Activated naive CD4-positive, alpha-beta T cell treated with anti-CD3 and anti-CD28 coated beads for 36 hours (primary cell): ENCODE measurements at places on chromosomes 2 and 18.

GRCh38 chr2:160022162-160022561 lies 40.3 kb downstream of the PLA2R1 start:
- no peak for DNase-seq

GRCh38 chr18:24136967-24137373 lies 1.9 kb upstream of the CABYR start:
- DNase-seq: no peak

- DNase-seq: no peak
These were observed 52.0 kb upstream of the UBXN4 start for GRCh38 chr2:135689679-135690078.

GRCh38 chr2:1900732-1901131 lies 156.4 kb upstream of the PXDN start:
- no peak for DNase-seq

DNA sequence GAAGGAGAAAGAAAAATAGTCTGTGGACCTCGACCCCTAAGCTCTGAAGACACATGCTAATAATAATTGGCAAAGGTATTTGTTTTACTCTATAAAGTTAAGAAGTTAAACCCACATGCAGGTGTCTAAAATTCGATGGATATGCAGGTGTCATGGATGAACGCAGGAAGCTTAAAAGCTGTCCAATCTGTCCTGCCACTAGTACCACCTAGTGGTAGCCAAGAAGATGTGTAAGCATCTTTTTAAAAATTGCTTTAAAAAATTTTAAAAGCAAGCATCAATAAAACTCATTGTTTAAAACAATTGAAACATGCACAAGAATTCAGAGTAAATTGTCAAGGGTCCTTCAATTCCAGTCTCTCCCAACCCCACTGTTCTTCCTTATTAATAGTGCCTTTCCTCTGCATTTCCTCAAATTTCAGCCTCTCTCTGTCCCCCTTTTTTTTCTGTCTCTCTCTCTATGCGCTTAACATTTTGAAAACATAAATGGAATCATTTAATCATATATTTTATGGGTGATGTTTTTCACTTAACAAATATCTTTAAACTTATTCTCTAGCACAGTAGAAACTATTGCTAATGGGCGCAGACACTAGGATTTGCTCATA lies 30.6 kb upstream of the PPP3R1 start:
- peak; percentile 18 for DNase-seq

- DNase-seq: no peak
These were observed 308.8 kb upstream of the LYPD1 start for GRCh38 chr2:132978840-132979239.

DNA sequence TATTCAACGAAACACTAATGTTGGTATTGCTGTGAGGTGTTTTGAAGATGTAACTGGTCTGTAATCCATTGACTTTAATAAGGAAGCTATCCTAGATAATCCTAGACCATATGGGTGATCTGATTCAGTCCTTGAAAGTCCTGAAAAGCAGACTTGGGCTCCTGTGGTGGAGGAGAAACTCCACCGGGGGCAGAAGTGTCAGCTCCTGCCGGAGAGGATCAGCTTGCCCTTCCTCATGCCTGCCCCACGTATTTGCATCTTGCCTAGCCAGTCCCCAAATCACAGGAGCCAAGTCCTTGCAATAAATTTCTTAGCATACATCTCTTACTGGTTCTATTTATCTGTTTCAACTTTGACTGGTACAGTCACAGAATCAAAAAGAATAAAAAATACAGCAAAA lies 144.2 kb upstream of the DLGAP1 start:
- no peak for DNase-seq

DNA sequence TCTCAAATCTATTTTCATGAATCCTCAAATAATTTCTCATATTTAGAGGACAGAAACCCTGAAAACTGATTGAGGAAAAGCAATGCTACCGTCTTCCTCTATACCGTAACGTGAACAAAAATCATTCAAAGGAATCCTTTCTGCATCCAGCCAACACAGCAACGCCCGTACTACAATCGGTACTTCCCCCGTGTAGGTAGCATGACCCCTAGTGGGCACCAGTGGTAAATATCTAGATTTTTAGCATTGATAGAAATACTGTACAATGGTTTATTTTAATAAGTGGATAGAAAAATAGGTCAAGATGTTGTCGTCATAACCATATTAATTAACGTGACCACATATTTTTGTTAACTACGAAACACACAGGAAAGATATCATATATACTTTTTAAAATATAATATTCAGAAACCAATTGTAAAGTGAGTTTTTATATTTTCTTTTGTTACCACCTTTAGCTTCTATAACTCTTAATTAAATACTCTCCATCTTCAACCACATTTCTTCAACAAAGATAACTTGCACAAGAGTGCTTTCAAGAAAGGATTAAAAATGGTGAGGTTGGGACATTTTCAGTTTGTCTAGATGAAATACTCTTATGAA lies 194.1 kb downstream of the SS18 start:
- DNase-seq: peak; percentile 49

DNA sequence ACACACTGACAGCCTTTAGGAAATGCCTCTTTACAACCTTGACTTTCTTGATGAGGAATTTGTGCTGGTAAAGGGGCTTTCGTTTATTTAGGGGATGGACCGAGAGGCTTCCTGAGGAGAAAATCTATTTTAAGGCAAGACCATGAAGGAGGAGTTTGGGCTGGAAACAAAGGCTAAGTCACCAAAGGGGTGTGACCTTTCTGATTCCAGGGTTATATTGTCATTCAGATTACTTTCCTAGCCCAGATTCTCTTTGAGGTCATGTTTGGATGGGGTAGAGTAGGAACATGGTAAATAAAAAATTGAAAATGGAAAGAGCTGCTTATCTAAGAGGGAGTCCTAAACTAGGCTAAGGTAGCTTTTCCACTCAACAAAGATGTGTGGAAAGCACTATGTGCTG lies 77.1 kb upstream of the UGP2 start:
- no peak for DNase-seq

- peak; percentile 76 for DNase-seq
These were observed 20.1 kb downstream of the ARID5A start for GRCh38 chr2:96556441-96557330.

DNA sequence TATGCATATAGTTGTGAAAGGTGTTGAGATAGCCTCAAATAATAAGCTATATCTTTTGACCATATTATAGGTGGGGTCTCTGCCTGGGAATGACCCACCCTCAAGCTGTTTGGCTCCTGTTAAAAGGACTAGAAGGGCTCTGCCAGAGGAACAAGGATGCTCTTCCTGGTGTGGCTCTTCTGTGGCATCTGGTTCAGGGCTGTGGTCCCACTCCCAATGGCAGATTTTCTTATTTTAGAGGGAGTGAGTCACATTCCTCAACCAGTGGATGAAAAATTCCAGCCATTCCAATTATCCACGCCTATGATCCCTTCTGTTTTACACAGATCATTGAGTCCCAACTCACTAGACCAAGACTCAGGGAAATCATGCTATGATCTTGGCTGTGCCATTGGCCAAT lies 119.9 kb downstream of the PARD3B start:
- no peak for DNase-seq

DNA sequence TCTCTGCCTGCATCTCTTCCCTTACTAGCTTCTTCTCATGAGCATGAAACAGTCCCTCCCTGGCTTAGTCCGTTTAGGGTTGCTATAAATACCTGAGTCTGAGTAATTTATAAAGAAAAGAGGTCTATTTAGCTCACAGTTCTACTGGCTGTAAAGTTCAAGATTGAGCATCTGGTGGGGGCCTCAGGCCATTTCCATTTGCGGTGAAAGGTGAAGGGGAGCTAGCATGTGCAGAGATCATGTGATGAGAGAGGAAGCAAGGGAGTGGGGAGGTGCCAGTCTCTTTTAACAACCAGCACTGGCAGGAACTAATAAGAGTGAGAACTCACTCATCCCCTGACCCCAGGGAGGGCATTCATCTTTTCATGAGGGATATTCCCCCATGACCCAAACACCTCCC lies 26.8 kb downstream of the RHBDD1 start:
- no peak for DNase-seq

DNA sequence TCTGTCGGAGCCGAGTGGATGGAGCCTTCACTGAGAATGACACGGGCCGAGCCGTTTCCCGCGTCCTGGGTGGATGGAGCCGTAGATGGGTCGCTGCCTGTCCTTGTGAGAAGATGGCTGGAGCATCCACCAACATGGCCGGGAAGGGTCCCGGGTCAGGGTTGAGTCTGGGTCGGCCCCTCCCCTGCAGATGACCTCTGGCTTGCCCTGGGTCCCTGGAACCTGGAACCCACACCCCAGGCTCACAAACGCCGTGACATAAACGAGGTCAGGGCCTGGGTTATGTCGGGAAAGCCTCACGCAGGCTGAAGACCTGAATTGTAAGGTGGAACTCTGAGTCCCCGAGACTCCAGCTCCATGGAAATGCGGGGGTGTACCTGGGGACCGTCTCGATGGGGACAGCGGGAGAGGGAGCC lies 94.9 kb downstream of the NFATC1 start:
- no peak for DNase-seq

DNA sequence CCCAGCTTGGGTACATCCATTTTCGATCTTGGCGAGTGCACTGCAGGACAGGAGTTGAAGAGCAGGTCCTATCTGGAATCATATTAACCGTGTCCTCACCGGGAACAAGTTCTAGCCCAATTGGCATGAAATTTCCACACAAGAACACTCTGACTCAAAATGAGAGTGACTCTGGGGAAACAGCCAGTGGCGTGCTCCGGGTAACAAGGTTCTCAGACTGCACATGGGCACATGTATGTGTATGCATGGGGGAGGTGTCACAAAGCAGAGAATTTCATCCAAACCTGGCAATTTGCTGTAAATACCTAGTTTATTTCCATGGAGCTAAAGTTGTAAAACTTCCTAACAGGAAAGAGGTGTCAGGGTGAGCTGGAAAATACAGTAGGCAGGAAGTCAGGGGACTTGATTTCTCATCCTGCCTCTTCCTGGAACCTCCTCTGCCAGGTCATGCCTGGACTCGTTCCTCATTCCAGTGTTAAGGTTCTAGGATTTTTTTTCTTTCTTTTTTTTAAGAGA lies 1.7 kb downstream of the TUBB6 start:
- DNase-seq: no peak

- DNase-seq: no peak
These were observed 123.1 kb upstream of the ACKR3 start for GRCh38 chr2:236446521-236446920.

GRCh38 chr2:41722668-41723369 lies 325.0 kb upstream of the PKDCC start:
- DNase-seq: no peak

GRCh38 chr2:218221000-218221399 lies 4.0 kb downstream of the ARPC2 start:
- no peak for DNase-seq

- DNase-seq: no peak
These were observed 107.8 kb downstream of the NBEAL1 start for GRCh38 chr2:203122317-203122986.

- no peak for DNase-seq
These were observed 48.2 kb downstream of the ADI1 start for GRCh38 chr2:3470856-3471737.

GRCh38 chr18:8661754-8662559 lies 43.4 kb upstream of the MTCL1 start:
- no peak for DNase-seq

DNA sequence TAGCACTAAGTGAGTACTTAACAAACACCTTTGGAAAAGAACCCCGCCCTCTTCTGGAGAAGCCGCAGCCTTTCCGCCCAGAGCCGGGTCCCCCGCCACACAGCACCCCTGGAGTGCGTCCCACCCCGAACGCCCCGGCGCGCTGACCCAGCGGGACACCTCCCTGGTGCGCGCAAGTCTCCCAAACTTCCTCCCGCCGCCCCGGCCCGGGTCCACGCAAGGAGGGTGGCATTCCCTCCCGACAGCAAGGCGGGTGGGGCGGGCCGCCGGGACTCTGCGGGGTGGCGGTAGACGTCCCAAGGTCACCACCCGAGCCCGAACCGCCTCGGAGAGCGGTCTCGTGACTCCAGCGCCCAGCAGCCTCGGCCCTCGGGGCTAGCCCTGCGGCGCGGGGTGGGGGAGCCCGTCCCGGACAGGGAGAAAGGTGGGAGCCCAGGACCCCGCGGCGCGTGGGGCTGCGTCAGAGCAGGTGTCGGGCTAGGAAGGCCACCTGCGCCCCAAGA lies 598 bp downstream of the CCDC93 start:
- peak; percentile 43 for DNase-seq

DNA sequence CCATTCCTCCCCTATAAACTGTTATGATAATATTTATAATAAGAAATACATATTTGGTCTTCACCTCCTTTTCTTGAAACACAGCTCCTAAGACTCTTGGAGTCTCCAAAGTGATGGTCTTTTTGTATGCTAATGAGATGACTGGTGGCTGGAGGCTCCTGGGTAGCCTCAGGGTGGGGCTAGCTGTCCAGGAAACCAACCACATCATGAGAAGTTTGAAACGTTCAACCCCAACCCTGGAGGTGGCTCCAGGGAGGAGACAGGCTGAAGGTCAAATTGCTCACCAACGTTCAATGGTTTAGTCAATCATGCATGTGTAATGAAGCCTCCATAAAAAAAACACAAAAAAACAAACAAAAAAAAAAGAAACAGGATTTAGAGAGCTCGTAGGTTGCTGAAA lies 298.7 kb upstream of the MGAT5 start:
- no peak for DNase-seq

GRCh38 chr2:160417745-160418397 lies 75.7 kb downstream of the RBMS1 start:
- DNase-seq: peak; percentile 51

- no peak for DNase-seq
These were observed 52.1 kb downstream of the MTCL1 start for GRCh38 chr18:8757396-8757997.

DNA sequence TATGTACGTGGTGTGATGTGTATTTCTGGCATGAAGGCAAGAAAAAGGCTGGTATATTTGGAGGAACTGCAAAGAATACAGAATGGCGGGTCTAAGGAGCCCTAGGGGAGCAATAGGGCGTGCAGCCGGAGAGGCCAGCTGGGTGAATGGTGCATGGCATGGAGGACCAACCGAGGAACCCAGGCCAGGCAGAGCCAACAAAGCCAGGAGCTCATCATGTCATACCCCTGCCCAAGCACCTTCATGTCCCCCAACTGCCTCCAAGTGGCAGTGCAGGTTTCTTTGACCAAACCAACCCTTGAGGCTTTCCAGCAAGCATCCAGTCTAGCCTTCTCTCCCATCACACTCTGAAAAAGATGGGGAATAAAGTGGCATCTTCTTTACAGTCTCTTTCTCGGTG lies 8.9 kb upstream of the KCNK3 start:
- DNase-seq: no peak

DNA sequence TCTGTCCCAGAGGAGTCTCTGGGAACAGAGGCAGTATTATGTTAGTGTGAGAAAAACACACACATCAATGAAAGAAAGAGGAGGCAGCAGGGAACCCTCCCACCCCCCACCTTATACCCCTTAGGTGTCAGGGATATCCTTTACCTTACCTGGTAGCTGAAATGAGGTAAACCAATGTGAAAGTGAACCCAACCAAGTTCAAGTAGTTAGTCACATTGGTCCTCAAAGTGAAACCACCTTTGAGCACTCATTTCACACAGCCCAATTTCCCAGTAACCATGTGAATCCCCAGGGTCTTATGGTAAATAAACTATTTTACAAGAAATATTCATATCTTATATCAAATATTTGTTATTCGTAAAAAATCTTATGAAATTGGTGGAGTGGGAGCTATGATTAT lies 377.8 kb downstream of the LRATD1 start:
- no peak for DNase-seq
